ENCODE measurements at places on chromosomes 6 and 20. TPM values are rescaled to one million over a fixed set of nuclear protein-coding genes. Genes with fewer than 3 reads are reported as not detected.

Gene MAS1
- not detected for total RNA-seq

Gene PRPH2
- total RNA-seq: 1.9 TPM

Gene FAM210B
- total RNA-seq: 32.0 TPM

Gene SOBP
- 6.5 TPM for total RNA-seq

Gene HLA-DPA1
- 354 TPM for total RNA-seq

Gene PTCRA
- total RNA-seq: 2.1 TPM

Gene TP53TG5
- total RNA-seq: 0.44 TPM

Gene TGM2
- 391 TPM for total RNA-seq

Gene SPACA1
- not detected for total RNA-seq

GRCh38 chr6:83873869-83874268 lies 14.4 kb downstream of the CYB5R4 start:
- no peak for DNase-seq
- peak overlapping the region; percentile 36 for H3K27ac ChIP-seq
- H3K27me3 ChIP-seq: no peaks in the 10 kb centered on the region
- H3K36me3 ChIP-seq: peaks cover 5% of the 10 kb centered on the region
- no peaks in the 10 kb centered on the region for H3K4me1 ChIP-seq

- H3K27ac ChIP-seq: no peak overlapping the region
- H3K27me3 ChIP-seq: no peaks in the 10 kb centered on the region
- no peak for DNase-seq
- no peaks in the 10 kb centered on the region for H3K36me3 ChIP-seq
- no peak overlapping the region for H3K4me3 ChIP-seq
Measured at GRCh38 chr6:63643862-63644261, 8.3 kb downstream of the PHF3 start.

DNA sequence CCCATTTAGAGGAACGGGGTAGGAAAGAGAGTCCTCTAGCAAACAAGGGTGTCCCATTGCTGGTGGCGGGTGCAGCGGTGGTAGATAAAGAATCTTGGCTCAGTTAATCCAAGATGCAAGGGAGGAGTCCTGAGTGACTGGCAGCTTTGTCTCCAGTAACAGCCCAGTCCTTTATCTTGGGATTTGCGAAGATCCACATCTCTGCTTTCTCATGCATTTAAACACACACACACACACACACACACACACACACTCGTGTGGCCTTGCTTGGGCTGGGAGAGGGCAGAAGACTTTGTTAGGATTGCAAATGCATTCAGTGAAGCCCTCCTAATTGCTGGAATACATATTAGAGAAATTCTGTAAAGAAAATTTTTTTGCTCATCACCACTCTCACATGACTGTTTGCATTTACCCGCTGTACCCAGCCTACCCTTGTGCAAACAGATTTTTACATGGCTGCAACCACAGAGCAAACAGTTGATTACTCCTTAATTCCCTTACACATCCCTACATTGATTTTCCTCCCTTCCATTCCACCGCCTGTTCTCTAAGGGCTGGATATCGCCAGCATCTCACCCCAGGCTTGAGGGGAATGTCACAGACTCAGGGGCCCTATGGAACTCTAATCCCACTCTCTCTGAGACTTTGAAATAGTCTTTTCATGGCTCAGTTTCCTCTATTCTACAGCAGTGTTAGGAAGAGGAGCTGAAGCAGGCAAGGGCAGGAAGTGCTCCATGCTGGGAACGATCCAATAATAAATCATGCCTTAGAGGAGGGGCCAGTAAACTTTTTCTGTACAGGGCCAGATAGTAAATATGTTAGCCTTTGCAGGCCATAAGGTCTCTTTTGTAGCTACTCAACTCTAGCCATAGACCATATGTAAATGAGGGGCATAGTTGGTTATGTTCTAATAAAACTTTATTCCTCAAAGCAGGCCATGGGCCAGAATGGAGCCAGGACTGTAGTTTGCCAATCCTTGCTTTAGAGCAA lies 3.5 kb downstream of the C6orf132 start:
- H3K4me3 ChIP-seq: no peak overlapping the region
- H3K4me1 ChIP-seq: peaks cover 9% of the 10 kb centered on the region
- DNase-seq: no peak
- H3K27ac ChIP-seq: no peak overlapping the region
- H3K27me3 ChIP-seq: peaks cover 32% of the 10 kb centered on the region

- no peaks in the 10 kb centered on the region for H3K36me3 ChIP-seq
- H3K4me1 ChIP-seq: no peaks in the 10 kb centered on the region
- no peak overlapping the region for H3K27ac ChIP-seq
- DNase-seq: no peak
- no peaks in the 10 kb centered on the region for H3K27me3 ChIP-seq
Measured at GRCh38 chr6:63389191-63389844, 69.5 kb upstream of the LGSN start.

- no peak overlapping the region for H3K27ac ChIP-seq
- H3K4me1 ChIP-seq: no peaks in the 10 kb centered on the region
- H3K36me3 ChIP-seq: no peaks in the 10 kb centered on the region
- no peak overlapping the region for H3K4me3 ChIP-seq
Measured at GRCh38 chr6:75689576-75689975, 59.5 kb upstream of the MYO6 start.

GRCh38 chr6:30101444-30102413 lies 11.2 kb downstream of the TRIM31 start:
- H3K27ac ChIP-seq: peak overlapping the region; percentile 60
- H3K4me3 ChIP-seq: peak overlapping the region; percentile 26
- H3K27me3 ChIP-seq: peaks cover 71% of the 10 kb centered on the region
- H3K36me3 ChIP-seq: no peaks in the 10 kb centered on the region

- no peak overlapping the region for H3K4me3 ChIP-seq
- no peak for DNase-seq
- H3K27me3 ChIP-seq: no peaks in the 10 kb centered on the region
- H3K36me3 ChIP-seq: no peaks in the 10 kb centered on the region
Measured at GRCh38 chr6:106872049-106872448, 102.5 kb downstream of the CD24 start.

DNA sequence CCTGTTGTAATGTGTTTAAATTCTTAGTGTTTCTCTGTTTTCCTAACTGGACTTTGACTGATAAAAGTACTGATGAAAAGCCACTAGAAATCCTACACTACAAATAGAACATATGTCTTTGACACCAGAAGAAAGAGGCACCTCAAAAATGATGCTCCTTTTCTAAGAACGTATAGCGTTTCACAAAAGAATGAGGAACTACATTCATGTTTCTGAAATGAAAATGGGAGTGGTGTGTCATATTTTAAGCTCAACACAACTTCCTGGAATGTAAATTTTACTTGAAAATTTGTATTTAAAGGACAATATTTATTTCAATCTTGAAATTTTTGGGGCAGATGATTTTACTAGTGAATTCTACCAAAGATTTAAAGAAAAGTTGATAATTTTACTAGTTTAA lies 35.3 kb downstream of the KIAA0408 start:
- H3K27ac ChIP-seq: no peak overlapping the region
- no peaks in the 10 kb centered on the region for H3K36me3 ChIP-seq
- H3K27me3 ChIP-seq: no peaks in the 10 kb centered on the region

GRCh38 chr6:125787791-125788190 lies 3.0 kb upstream of the NCOA7 start:
- H3K4me3 ChIP-seq: no peak overlapping the region
- no peaks in the 10 kb centered on the region for H3K36me3 ChIP-seq
- H3K27ac ChIP-seq: no peak overlapping the region
- peaks cover 10% of the 10 kb centered on the region for H3K4me1 ChIP-seq
- H3K27me3 ChIP-seq: no peaks in the 10 kb centered on the region

DNA sequence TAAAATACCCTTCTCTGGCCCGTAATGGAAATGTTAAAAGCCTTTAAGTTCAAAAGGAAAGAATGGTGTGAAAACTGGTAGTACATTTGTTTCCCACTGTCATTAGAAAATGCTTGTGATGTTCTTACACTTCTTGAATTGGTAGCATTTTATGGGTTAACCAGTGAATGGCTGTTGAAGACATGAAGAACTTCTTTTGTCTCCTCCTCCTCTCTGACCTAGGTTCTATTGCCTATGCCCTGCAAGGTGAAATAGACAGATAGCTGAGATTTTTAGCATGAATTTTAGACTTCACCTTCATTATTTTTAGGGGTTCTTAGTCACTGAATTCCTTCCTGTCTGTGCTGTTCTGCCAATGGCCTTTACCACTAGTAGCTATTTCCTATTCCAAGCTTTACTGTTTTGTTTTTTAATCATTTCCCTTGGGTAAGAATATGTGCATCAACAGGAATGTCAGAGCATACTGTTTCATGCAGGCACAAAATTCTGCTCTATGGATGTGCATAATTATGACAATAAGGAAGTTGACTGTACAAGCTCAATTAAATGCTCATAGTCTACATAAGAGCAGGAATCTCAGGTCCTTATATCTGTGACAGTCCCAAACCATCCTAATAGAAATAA lies 4.9 kb downstream of the TNFAIP3 start:
- no peaks in the 10 kb centered on the region for H3K27me3 ChIP-seq
- no peak for DNase-seq
- H3K4me1 ChIP-seq: peaks cover 15% of the 10 kb centered on the region

DNA sequence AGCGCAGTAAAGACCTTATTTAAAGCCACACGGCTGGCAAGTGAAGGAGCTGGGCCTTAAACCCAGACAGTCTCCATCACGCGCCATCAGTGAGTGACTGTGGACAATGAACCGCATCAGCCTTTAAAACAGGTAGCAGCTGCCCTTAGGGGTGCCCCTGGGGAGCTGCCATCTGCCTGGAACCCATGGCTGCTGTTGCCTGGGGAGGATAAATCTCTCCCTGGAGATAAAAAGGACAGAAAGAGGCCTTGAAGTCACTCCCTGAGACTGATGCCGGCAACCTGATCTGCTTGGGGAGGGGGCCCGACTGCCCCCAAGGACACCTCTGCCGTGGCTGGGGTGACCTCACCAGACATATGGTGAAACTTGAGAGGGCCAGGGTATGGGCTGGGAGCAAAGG lies 73.5 kb downstream of the PREX1 start:
- no peak overlapping the region for H3K27ac ChIP-seq
- H3K4me3 ChIP-seq: no peak overlapping the region
- H3K27me3 ChIP-seq: no peaks in the 10 kb centered on the region
- no peak for DNase-seq
- no peaks in the 10 kb centered on the region for H3K4me1 ChIP-seq
- no peaks in the 10 kb centered on the region for H3K36me3 ChIP-seq

- no peaks in the 10 kb centered on the region for H3K36me3 ChIP-seq
- H3K27me3 ChIP-seq: no peaks in the 10 kb centered on the region
- H3K4me1 ChIP-seq: peaks cover 50% of the 10 kb centered on the region
- no peak for DNase-seq
Measured at GRCh38 chr6:11393713-11394627, 143.6 kb upstream of the TMEM170B start.

GRCh38 chr6:149766156-149766769 lies 16.7 kb downstream of the PCMT1 start:
- no peak overlapping the region for H3K4me3 ChIP-seq
- peaks cover 21% of the 10 kb centered on the region for H3K4me1 ChIP-seq
- peak overlapping the region; percentile 2 for H3K27ac ChIP-seq
- peaks cover 29% of the 10 kb centered on the region for H3K36me3 ChIP-seq
- no peaks in the 10 kb centered on the region for H3K27me3 ChIP-seq

DNA sequence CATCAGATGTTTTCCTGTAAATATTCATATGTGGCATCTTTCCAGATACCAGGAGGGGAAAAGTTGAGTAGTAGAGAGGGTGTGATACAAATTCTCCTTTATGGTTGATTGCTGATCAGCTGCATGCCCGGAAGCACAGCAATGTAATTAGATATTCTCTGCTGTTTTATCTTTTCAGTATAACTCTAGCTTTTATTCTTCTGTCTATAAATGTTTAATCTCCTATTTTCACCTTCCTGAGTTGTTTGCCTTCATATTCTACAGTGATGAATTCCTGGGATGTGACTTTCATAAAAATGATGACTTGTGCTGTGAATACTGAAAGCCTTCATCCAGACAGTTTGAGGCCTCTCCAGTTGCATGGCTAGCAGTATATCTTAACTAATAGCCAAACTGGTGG lies 53.7 kb downstream of the SH3BGRL2 start:
- H3K36me3 ChIP-seq: no peaks in the 10 kb centered on the region
- no peak overlapping the region for H3K4me3 ChIP-seq
- no peak overlapping the region for H3K27ac ChIP-seq
- DNase-seq: no peak

DNA sequence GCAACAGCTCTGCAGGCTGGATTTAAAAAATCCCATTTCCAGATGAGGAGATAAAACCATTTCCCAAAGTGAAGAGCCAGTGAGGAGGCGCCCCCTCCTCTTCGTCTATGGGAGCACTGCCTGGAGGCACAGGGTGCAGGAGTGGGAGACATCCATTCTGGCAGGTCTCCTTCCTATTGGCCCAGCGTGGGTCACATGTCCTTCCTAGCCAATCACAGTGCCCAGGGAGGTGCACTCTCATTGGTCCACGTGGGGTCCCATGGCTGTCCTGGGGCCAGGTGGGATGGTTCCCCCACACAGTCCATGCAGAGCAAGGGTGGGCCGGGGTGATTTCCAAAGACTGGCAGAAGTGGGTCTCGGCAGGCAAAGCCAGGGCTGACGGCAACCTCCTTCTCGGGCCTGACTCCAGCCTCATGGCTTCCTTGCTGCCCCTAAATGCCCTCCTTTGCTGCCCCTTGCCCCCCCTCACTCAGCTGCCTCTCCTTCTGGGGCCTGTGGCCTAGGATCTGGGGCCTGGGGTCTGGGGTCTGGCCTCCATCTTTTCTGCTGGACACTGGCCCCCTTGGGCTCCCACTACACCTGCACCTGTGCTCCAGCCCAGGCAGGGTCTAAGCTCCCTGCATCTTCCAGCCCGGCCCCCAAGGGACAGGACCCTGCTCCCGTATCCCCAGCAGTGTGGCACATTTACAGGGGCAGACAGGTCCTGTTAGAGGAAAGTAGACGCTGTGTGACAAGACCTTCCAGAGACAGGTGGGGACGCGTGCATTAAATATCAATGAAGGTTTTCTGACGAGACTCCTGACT lies 231.7 kb downstream of the TAF4 start:
- no peaks in the 10 kb centered on the region for H3K4me1 ChIP-seq

DNA sequence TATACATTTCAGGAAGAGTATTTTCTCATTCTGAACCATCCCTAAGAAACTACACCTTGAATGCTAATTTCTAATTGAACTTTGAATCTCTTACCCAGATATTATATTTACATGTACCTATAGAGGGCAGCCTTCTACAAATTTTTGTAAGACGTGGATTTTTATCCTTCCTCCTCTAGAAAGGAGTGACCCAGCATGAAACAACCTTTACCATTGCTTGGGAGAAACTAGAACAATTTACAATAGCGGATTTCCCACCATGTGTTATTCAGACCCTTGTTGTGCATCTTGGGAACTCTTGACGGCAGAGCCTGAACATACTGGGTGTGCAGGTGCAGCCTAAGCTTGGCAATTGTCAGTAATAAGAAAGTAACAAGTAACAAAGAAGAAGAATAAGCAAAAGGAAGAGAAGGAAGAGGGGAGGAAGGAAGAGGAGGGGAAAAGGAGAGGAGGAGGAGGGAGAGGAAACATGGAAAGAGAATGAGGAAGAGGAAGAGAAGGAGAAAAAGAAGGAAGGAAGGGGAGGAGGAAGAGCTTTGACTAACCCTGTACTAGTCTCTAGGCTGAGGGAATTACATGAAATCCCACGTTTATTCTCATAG lies 10.8 kb upstream of the TAAR1 start:
- DNase-seq: no peak
- no peaks in the 10 kb centered on the region for H3K4me1 ChIP-seq
